ENCODE measurements at places on chromosomes 2 and 18.

DNA sequence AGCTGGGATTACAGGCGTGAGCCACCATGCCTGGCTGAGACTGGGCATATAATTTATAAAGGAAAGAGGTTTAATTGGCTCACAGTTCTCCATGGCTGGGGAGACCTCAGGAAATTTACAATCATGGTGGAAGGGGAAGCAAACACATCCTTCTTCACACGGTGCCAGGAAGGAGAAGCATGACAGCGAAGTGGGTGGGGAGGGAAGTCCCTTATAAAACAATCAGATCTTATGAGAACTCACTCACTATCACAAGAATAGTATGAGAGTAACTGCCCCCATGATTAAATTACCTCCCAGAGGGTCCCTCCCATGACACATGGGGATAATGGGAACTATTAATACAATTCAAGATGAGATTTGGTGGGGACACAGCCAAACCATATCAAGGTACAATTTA is 7.8 kb upstream of the LCLAT1 start:
- no peak for DNase-seq

GRCh38 chr2:240225660-240226475 is 85.4 kb upstream of the OTOS start:
- no peak for DNase-seq

DNA sequence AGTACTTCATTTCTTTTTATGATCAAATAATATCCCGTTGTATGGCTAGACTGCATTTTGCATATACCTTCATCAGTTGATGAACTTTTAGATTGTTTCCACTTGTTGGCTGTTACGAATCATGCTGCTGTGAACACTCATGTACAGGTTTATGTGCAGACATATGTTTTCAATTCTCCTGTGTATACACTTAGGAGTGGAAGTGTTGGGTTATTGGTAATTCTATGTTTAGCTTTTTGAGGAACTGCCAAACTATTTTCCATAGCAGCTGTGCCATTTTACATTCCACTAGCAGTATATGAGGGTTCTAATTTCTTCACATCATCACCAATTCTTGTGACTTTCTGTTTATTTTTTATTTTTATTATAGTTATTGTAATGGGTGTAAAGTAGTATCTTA is 32.1 kb upstream of the LCLAT1 start:
- no peak for DNase-seq

- no peak for DNase-seq
Measured at GRCh38 chr2:24676493-24676892, 116.7 kb downstream of the PTRHD1 start.

DNA sequence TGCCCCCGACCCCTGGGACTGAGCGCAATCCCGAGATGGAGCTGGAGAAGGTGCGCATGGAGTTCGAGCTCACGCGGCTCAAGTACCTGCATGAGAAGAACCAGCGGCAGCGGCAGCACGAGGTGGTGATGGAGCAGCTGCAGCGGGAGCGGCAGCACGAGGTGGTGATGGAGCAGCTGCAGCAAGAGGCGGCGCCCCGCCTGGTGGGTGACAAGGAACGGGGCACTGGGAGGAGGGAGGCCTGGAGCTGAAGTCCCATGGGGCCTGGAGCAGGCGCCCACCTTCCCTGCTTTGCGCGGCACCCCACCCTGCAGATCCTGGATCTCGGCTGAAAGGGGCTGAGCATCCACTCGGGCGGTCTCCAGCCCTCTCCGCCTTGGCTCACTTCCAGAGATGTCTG is 1.2 kb downstream of the TMEM247 start:
- no peak for DNase-seq

GRCh38 chr2:9271091-9271490 is 64.5 kb downstream of the ASAP2 start:
- DNase-seq: no peak

DNA sequence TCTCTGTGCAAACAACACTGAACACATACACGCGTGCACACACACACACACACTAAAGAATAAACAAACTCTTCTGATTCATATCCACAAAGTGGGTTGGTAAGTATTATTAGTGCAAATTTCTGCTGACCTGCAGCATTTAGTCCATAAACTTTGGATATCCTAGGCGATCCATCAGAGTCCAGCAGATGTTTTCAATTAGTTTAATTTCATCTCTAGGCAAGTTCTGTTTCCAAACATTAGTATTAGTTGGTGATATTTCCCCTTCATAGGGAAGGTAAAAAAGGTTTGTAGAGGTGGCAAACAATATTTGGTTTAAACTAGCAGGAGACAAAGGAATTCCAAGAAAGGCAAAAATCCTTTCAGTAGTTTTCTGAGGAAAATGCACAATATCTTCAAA is 5.7 kb downstream of the DSEL start:
- no peak for DNase-seq

DNA sequence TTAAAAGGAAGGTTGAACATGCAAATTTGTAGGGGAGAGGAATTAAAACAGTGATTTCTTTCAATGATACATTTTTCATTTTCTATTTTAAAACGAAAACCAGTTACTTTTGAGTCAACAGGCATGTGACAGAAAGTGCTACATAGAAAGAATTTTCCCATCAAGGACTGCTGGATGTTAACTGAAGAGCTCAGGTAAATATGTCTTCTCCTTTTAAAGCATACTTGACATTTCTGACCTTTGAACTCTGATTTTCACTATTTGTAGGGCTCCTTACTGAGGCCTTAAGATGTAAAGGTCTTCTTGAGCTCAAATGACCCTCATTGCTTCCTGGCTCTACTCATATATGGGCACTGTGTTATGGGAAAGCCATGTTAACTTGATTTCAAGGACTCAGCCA is 32.4 kb downstream of the FIGN start:
- no peak for DNase-seq

DNA sequence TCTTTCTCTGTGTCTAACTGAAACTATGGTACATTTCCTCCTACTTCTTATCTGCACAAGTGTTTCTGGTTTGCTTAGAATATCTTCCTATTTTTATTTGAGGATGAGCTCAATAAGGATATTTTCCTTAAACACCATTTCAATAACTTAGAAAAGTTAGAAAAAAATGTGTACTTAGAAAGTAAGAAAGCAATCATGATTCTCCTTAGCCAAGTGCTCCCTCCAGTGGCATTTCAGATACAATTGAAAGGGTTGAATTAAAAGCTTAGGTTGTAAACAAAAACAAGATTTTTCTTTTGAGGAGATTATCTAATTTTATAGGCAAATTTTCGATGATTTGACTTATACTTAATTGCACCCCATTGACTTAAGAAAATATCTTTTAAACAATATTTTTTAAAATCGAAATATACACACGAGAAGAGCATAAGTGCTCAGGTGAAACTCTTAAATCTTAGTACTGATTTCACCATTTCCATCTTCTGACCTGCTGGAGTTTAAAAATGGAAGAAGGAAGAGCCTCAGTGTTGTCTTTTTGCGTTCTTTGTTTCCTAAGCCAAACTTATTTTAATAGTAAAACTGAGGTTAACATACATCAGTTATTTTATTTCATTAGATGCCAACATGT is 26.9 kb downstream of the C18orf63 start:
- peak; percentile 82 for DNase-seq

DNA sequence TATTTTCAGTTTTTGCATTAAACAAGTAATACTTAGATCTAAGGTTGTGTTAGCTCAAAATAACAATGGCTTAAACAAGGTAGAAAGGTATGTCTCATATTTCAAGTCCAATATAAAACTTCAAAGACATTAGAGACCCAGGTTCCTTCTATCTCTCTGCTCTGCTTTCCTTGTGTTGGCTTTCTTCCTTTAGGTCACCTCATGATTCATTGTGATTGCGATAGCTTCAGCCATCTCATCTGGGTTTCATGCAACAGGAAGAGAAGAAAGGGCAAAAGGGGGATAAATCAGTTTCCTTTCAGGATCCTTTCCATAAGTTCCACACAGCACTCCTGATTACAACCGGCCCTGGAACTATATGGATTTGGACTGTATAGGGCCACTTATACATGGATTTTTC is 16.0 kb upstream of the TBR1 start:
- no peak for DNase-seq

- no peak for DNase-seq
Measured at GRCh38 chr2:71358931-71359671, 27.5 kb downstream of the ZNF638 start.

- no peak for DNase-seq
Measured at GRCh38 chr2:1628893-1629292, 115.4 kb downstream of the PXDN start.

GRCh38 chr18:31244771-31245394 is 73.1 kb upstream of the DSG1 start:
- no peak for DNase-seq

GRCh38 chr2:28068088-28068487 is 177.6 kb downstream of the BABAM2 start:
- DNase-seq: no peak

- DNase-seq: peak; percentile 33
Measured at GRCh38 chr2:144683966-144684365, 164.0 kb upstream of the ZEB2 start.

DNA sequence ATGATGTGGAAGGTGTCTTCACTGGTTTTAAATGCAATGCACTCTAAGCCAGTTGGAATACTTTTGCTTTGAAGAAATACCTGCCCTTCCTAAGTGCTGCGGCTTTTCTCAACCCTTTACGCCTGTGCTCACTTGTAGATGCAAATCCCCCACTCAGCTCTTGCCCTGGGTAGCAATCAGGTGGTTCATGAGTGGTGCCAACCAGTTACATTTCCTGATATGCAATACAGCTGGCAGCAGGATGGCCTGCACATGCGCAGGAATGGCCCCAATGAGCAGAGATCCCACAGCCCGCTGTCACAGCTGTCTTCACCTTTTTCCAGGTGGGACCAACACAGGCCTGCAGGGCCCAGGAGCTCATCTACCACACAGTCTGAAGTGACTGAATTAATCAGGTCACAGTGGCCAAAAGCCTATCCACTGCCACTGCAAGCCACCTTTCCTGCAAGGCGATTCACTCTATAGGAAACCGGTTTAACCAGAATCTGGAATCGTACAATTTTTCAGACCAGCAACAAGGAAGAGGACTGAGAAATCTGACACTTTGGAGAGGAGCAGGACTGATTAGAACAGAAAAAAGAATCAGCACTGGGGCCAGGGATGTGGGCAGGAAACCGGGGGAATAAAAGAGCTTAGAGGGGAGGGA is 247.8 kb downstream of the MYT1L start:
- no peak for DNase-seq

- no peak for DNase-seq
Measured at GRCh38 chr2:100394111-100394641, 23.3 kb downstream of the CHST10 start.

GRCh38 chr18:48132797-48133655 is 202.6 kb upstream of the SMAD2 start:
- DNase-seq: no peak

- no peak for DNase-seq
Measured at GRCh38 chr2:218780046-218780445, 1.9 kb upstream of the CYP27A1 start.

GRCh38 chr2:175049661-175050060 is 44.5 kb upstream of the CHN1 start:
- DNase-seq: no peak

- DNase-seq: no peak
Measured at GRCh38 chr2:6421138-6421730, 444.5 kb downstream of the CMPK2 start.

All from common myeloid progenitor, CD34-positive (primary cell).